NCI-H82 (cell line): ENCODE measurements at places on chromosomes 7 and 10.
A peak's percentile ranks its signal among the peaks of the same experiment; 100 is the strongest.

- DNase-seq: no peak
Measured at GRCh38 chr10:128898133-128898915, 568.7 kb upstream of the MGMT start.

- DNase-seq: peak; percentile 7
Measured at GRCh38 chr10:6918305-6918704, 338.2 kb upstream of the PRKCQ start.

DNA sequence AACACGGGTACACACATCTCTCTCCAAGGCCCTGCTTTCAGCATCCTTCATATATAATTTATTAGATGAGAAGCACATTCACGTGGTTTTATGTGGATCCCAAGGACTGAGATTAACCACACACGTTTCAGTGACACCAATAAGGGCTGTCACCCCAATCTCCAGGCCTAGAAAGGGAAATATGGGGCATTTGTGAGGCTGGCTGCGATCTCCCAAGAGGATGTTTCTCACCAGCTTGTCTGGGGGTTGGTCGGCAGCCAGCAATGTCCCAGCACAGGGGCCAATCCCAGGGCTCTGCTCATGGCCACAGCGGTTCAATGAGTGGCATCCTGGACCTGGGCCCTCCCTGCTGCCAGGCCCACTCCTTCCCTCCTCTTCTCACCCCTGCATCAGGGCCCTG, 115.5 kb downstream of the ITIH5 start:
- DNase-seq: no peak

DNA sequence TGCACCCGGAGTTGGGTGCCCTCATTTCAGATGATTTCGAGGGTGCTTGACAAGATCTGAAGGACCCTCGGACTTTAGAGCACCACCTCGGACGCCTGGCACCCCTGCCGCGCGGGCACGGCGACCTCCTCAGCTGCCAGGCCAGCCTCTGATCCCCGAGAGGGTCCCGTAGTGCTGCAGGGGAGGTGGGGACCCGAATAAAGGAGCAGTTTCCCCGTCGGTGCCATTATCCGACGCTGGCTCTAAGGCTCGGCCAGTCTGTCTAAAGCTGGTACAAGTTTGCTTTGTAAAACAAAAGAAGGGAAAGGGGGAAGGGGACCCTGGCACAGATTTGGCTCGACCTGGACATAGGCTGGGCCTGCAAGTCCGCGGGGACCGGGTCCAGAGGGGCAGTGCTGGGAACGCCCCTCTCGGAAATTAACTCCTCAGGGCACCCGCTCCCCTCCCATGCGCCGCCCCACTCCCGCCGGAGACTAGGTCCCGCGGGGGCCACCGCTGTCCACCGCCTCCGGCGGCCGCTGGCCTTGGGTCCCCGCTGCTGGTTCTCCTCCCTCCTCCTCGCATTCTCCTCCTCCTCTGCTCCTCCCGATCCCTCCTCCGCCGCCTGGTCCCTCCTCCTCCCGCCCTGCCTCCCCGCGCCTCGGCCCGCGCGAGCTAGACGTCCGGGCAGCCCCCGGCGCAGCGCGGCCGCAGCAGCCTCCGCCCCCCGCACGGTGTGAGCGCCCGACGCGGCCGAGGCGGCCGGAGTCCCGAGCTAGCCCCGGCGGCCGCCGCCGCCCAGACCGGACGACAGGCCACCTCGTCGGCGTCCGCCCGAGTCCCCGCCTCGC, at the start of gene EGFR:
Gene EGFR (plus strand): TSS at position 657 of the 830 bp plus-strand sequence. CDS start 261 bp downstream, outside the sequence.
- no peak for DNase-seq

GRCh38 chr10:32477499-32477898, 31.6 kb downstream of the CCDC7 start:
- DNase-seq: no peak

- DNase-seq: no peak
Measured at GRCh38 chr10:104589431-104589830, 51.7 kb upstream of the SORCS3 start.

DNA sequence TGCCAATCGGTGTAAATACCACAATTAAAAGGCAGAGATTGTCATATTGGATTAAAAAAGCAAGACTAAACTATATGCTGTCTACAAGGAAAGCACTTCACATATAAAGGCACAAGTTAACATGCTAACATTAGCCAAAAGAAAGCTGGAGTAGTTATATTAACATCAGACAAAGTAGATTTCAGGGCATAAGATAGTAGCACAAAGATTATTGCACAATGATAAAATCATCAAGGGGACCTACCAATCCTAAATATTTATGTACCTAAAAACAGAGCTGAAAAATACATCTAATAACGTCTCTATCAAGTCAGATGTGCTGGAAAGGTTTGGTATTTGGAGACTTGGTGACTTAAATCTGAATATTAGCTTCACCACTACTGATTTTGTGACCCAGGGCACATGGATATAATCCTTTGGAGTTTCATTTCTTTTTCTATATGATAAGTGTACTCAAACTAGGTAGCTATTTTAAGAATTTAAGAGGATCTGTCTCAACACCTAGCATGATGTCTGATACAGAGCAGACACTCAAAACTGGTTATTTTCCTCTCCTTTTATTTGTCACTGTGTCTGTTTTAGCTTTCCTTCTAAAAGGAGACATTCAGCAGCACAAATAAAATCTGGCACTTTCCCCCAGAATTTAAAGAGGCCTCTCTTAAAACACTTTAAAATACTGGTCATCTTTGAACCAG, 156.5 kb downstream of the DOCK4 start:
- no peak for DNase-seq

DNA sequence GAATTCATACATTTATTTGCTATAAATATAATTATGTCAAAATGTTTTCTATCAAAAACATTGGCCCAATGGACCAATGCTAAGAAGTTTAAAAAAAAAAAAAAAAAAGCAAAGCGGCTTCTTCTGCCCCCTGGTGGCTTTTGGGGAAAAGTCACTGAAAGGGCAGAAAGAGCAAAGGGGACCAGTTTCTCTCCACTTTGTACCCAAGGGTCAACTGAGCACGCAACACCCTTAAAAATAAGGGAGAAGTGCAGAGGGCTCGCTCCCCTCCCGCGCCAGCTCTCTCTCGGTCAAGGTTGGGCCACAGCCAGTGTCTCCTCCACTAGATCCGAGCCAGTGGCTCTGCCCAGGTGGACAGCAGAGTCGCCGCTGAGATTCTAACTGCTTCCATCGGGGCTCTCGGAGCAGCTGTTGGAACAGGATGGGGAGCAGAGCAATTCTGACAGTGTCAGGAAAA, 136.4 kb upstream of the FGFR2 start:
- DNase-seq: peak; percentile 39

- DNase-seq: no peak
Measured at GRCh38 chr10:18136073-18136791, 4.0 kb upstream of the CACNB2 start.

DNA sequence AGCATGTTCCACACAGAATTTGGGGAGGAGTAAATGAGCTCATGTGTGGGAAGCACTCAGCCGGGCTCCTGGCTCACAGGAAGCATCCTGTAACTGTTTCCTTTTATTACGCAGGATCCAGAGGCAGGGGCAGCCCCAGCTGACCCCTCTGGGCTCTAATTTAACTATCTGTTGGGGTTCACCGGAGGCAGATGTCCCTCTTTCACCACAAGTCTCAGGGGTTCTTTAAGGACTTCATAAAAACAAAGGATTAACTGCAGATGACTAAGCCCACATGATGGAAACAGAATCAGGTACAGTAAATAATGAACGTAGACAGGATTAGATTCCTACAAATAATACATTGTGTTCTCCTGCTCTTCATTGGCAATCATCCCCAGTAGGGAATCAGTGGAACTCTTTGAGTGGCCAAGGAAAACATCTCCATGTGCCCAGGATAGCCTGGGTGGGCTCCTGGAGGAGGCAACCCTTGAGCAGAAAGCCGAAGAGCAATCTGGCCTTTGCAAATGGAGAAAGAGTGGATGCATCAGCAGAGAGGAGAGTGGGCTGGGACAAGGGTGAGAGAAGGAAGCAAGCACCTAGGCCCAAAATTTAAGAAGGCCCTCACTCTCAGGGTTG, 24.6 kb downstream of the TBXAS1 start:
- peak; percentile 74 for DNase-seq

DNA sequence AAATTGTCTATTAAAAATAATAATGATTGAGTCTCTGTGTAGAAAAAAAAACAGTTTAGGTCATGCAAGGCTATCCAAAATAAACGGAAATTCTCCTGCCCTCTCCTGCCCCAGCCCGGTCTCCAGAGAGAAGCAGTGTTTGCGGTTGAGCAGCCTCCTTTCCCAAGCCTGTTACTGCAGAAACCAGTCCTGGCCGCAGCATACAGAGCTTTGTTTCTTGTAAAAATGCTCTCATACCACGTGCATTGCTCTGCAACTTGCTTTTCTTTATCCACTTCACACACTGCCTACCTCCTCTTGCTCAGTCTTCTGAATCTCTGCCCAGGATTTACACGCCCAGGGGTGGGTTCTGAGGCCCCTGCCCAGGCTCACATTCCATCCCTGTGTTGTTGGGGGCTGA, 34.4 kb upstream of the CUL1 start:
- no peak for DNase-seq

GRCh38 chr10:74752371-74753040, 73.9 kb upstream of the KAT6B start:
- no peak for DNase-seq

DNA sequence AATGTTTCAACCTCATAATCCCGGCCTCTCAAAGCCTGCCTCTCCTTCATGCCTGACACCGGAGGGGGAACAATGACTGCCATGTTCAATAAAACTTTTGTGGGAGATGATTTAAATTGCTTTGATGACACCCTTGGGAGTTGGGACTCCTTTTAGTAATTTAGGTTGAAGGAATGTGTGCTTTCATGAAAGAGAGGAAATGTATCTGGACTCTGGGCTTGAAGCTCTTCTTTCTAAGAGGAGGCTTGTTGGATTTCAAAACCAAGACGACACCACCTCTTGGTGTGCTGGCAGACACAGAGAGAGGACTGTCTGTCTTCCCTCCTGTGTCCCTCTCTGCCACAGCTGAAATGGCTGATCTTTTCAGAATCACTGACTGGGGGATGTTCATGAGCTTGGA, 168.1 kb downstream of the GALNT17 start:
- peak; percentile 7 for DNase-seq

DNA sequence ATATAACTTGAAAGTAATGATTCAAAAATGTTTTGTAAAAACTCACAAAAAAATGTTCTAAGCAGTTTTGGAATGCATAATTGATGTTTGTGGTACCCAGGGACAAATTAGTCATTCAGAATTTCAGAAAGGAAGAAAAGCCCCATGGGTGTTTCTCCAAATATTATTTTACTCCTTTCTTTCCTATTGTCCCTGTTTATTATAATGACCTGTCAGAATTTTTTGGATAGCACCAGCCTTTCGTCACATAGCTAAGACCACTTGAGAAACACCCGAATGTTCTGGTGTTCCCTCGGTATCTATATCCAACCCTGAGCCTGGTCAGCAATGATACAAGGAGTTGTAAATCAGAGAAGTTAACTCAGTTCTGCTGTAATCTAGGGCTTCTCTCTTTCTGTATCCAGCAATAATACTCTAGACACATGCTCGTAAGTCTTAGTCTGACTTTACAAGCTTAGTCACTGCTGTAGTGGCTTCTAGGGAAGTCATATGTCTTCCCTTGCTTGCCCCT, 64.8 kb upstream of the MEOX2 start:
- peak; percentile 2 for DNase-seq

- DNase-seq: no peak
Measured at GRCh38 chr10:127720142-127720541, 16.8 kb upstream of the FOXI2 start.

DNA sequence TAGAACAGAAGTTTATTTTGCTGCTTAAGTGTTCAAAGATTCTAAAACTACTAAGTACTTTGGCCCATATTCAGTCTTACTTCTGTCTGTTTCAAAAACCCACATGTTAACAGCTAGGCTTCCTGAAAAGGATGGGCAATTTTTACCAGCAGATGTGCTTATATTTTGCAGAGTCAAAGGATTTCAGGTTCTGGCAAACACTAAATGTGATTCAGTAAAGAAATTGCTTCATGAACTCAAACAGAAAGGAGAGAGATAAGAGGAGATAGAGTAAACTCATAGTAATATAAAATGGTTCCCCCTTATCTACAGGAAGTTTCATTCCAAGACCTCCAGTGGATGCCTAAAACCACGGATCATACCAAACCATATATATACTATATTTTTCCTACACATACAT, 248.5 kb downstream of the AGMO start:
- DNase-seq: no peak

DNA sequence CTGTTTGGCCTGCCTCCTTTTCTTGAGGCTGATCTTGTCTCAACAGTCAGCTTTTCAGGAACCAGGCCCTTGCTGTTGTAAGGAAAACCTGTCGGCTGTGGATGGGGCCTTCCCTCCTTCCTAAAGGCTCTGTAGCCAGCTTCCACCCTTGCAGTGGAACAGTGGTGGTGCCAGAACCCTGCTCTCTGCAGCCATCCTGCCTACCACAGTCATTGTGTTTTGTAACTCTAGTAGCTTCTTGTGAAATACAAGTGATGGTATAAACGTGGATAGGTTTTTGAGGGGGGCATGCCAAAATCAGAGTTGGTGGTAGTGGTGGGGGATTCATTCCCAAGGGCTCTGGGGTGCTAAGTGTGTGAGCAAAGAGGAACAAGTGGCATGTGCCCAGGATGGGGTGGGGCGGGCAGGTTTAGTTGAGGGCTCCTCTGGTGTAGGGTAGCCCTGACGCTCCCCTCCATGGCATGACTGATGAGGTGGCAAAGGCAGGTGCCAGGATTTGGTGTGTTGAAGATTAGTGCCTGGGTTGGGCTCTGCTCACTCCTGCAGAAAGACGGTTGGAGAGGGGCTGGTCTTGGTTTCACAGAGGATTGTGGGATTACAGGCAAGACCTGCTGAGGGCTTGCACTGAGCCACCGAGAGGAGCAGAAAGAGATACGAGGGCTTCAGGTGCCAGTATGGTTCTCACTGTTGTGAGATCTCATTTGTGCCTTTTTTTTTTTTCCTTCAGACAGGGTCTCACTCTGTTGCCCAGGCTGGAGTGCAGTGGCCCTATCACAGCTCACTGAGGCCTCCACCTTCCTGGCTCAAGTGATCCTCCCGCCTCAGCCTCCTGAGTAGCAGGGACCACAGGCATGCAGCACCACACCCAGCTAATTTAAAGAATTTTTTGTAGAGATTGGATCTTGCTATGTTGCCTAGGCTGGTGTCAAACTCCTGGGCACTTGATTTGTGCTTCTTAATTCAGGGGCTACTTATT, 7.4 kb downstream of the TSPAN14 start:
- DNase-seq: peak; percentile 12

GRCh38 chr7:130069179-130069977, 956 bp upstream of the KLHDC10 start:
- no peak for DNase-seq

DNA sequence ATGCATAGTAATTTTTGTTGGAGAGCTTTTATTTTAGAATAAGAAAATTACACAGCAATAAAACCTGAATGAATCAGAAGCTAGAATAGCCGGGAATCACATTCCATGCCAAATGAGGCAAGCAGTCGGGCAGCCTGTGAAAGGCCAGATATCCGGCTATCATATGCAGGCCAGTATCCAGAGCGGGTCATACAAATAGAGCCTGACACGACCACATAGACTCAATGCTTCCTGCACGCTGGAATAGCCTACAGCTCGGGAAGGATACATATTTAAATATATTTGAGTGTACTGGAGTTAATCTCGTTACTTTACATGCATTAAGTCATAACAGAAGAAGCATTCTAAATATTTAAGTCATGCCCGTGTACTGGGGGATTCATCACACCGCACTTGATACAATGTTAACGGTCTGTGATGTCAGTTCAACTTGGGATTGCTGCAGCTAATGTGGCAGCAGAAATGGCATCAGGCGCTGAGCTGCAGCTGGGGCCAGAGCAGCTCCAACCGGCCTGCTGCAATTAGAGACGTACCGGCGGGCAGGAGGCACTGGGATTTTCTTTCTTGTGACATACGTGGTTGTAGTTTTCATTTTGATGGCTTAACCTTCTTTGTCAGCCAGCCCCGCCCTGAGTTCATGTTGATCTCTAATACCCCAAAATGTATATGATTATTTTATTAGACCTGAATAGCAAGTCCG, 112.0 kb downstream of the EBF3 start:
- peak; percentile 10 for DNase-seq
